ENCODE measurements at places on chromosomes 5 and 9. TPM values are rescaled to one million over a fixed set of nuclear protein-coding genes. Genes with fewer than 3 reads are reported as not detected.

GRCh38 chr9:115855458-115856133 is 298.0 kb upstream of the PAPPA start:
- DNase-seq = no peak

DNA sequence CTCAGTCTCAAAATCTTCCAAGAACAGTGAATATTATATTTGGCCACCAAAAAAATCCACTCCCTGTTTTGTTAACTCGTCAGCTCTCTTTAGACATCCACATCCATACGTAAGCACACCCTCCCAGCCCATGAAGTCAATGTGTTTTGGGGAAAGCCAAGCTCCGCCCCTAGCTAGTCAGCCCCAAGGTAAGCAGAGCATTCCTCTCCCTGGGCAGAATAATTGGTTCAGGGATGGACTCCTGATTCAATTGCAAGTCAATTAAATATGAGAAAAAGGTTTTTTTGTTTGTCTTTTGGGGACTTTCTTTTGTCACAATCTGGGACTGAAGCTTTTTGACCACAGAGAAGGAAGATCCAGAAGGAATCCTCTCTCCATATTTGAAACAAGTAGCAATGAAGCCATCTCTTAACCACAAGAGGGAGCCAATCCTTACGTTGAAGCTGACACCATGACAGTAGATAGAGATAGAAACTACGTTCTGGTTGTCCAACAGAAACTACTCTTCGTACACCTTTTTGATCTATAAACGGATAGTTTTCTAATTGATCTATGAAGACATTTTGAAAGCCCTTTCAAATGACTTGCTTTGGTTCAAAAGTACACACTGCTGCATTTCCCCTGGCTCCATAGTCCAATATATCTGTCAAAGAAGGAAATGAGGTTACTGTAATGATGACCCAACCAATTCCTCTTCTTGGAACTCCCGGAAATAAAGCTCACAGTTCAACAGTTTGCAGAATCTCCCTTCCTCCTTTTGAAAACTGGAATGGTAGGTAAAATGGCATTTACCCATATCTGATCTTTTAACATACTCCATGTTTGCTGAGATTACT is 166.4 kb downstream of the TLE1 start:
- DNase-seq = no peak

GRCh38 chr5:172531704-172532026 is 77.3 kb upstream of the SH3PXD2B start:
- no peak for DNase-seq

DNA sequence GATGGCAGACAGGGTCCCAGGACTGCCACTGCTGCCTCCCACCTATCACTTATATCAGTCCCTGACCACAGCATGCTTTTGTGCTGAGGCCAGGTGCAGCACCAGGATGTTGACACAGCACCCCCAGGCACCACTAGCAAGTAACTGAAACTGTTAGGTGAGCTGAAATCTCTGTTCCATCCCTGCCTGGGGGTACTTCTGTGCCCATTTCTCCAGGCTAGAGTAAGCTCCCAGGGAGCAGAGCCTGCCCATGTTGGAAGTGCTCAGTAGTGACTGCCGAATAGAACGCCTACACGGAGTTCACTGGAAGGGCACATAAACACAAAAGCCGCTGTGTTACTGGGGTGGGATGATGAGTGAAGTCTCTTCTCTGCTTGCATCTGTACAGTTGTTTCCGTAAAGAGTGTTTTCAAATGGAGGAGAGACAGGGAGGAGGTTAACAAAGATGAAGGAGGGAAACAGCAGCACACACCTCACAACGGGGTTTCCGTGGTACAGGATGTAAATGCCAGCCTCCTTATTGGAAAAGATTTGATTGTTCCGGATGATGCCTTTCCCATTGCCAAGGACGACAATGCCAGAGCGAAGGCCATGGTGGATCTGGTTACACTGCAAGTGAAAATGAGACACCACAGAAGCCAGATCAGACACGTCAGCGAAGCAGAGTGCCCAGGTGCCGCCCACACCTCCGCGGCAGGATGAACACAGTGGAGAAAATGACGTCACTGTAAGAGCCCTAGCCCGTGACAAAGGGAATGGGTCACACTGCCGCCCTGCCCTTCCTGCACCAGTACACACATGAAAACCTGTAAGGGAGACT is 43.1 kb downstream of the POLR1E start:
- peak; percentile 47 for DNase-seq

- no peak for DNase-seq
Observed at GRCh38 chr5:154475591-154476353, 2.3 kb downstream of the HAND1 start.

DNA sequence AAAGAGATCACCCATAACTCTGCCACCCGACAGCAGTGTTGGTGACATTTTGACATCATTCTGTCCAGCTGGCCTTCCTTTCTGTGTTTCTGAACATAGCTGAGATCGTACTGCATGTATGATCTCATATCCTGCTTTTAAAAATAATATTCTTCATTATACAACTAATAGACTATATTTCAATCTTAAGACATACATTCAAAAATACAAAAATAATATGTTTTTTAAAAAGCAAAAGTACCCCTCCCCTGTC is 47.7 kb upstream of the RPL26L1 start:
- DNase-seq = no peak

GRCh38 chr9:75891771-75892215 is 1.3 kb downstream of the PCSK5 start:
- peak; percentile 40 for DNase-seq

Gene ZNF883
- 10.1 TPM for polyA plus RNA-seq

Gene PCDHA4
- 0.49 TPM for polyA plus RNA-seq

Gene ACOT12
- polyA plus RNA-seq = 0.99 TPM

Gene DMGDH
- polyA plus RNA-seq = 21.1 TPM

Gene SLCO6A1
- polyA plus RNA-seq = 0.16 TPM

Gene ETF1
- 85.7 TPM for polyA plus RNA-seq

Gene CSF1R
- polyA plus RNA-seq = 18.0 TPM

Gene FOXD4L6
- not detected for polyA plus RNA-seq
